MV-4-11 (cell line): ENCODE measurements at places on chromosomes 12 and 14.
A peak's percentile ranks its signal among the peaks of the same experiment; 100 is the strongest.

DNA sequence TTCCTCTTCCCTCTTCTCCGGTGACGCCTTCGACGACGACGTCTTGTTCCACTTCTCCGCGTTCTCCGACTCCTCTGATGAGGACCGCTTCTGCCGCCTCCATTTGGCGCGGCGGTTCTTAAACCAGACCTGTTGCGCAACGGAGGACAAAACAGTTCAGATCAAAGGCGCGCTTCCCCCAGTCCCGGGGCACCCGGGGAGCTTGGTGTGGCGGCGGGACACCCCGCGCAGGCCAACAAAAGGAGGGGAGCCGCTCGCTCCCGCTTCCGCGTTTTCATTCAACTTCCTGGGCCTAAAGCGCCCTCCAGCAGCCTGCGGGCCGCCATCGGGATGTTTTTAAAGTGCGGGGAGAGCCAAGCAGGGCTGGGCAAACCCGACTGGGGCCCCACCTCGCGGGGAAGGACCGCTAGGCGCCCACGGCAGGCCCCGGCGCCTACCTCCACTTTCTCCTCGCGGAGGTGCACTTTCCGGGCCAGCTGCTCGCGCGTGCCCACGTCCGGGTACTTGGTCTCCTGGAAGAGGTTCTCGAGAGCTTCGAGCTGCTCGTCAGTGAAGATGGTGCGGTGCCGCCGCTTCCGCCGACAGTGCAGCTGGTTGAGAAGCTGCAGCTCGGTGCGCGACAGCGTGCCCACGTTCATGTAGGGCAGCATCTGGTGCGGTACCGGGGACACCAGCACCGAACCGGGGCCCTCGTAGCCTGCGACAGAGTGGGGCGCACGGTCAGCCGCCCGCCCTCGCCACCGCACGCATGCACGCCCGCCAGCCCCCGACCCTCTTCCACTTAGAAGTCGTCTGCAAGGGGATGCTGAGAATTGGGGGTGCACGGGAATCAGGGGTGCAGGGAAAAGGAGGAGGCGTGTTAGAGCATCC, 1.2 kb downstream of the GSC start:
- peak; percentile 63 for DNase-seq

GRCh38 chr14:55373784-55374705, 37.6 kb downstream of the ATG14 start:
- no peak for DNase-seq

GRCh38 chr14:33790996-33791395, 159.9 kb downstream of the EGLN3 start:
- DNase-seq, result no peak

DNA sequence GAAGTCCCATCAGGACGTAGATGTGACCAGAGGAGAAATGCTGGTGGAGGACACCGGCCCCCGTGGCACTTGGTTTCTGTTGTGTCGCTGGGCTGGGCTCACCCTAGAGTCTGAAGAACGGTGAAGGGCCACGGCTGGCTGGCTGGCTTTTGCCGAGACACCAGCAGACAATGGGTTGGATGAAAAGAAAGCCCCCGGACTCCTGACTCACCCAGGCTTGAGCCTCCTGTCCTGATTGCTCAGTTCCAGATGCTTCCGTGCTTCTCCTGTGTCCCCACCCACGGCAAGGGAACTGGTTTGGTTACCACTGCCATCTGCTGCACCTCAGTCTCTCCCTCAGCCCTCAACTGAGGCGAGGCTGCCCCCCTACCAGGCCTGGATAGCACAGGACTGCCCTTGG, 10.4 kb upstream of the ENDOU start:
- no peak for DNase-seq

DNA sequence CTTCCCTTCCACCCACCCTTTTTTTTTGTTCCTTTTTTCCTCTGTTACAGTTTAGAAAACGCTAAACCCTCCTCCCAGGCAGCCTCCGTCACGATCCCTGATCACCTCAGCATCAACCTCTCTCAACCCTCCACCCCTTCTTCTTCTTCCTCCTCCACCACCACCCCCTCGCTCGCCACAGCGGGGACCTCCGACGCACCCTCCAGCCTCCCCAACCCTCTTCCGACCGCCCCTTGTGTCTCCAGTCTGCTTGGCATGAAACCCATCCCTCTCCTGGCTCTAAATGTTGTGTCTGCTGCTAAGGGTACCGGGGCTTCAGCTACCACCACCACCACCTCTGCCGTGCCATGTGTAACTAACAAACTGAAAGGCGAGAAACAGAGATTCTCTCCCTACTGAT, 22.9 kb downstream of the PCBP2 start:
- DNase-seq, result peak; percentile 32

GRCh38 chr12:123101526-123101925, 49.4 kb downstream of the PITPNM2 start:
- DNase-seq, result peak; percentile 50

- DNase-seq, result no peak
Observed at GRCh38 chr12:20604408-20605067, 90.6 kb upstream of the SLCO1C1 start.

DNA sequence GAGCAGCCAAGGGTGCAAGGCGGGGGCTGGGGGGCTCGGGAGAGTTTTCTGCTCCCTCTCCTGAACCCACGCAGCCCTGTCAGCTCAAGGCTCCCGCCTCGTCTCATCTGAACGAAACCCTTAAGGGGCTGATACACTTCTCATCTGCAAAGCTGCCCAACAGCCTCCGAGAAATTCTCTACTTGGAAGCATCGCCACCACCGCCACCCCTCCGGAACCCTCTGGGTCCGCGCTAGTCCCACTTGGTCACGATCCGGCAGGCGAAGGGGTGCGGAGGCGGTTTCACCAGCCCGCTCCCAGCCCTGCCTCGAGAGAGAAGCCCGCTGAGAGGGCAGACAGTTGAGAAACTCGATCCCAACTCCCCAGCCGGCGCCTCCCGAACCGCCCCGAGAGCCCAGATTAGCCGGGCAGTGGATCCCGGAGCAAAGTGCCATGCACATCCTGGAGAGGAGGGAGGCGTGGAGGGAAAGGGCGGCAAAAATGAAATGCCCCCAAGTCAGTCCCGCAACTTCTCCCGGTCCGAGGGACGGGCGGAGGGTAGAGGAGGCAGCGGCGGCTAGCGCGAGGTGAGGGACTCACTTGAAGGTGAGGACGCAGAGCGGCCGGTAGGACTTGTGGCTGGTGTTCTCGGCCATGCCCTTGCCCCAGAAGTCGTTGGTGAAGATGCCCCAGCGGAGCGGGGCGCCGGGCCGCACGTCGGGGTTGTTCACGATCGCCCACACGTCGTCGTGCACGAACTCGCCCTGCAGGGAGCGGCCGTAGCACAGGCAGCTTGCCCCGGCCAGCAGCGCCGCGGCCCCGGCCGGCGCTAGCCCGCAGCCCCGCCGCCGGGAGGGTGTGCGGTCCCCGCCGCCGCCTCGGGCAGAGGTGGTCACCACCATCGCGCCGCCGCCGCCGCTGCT, 620 bp downstream of the TMTC1 start:
- DNase-seq, result no peak

DNA sequence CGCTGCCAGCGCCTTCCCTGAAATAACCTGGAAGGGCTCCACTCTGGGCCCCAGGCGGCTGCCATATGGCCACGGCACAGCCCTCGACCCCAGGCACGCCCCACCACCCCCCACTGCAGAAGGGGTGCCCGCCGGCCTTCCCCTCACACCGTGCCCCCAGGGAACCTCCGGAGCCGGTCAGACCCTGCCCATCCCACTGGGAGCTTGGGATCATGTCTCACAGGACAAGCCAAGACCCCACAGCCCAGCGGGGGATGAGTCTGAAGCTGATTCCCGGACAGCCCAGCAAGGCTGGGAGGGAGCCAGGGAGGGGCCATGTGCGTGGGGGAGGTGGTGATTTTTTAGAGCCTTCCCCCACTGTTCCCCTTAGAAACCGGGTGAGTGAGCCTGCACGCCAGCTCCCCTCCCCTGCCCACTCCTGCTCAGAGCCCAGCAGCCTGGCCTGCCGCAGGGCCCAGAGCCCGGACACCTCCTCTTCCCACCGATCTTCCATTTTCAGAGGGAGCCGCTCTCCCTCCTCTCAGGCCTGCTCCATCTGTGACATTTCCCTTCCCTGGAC, 1.4 kb downstream of the RIMBP2 start:
- no peak for DNase-seq

DNA sequence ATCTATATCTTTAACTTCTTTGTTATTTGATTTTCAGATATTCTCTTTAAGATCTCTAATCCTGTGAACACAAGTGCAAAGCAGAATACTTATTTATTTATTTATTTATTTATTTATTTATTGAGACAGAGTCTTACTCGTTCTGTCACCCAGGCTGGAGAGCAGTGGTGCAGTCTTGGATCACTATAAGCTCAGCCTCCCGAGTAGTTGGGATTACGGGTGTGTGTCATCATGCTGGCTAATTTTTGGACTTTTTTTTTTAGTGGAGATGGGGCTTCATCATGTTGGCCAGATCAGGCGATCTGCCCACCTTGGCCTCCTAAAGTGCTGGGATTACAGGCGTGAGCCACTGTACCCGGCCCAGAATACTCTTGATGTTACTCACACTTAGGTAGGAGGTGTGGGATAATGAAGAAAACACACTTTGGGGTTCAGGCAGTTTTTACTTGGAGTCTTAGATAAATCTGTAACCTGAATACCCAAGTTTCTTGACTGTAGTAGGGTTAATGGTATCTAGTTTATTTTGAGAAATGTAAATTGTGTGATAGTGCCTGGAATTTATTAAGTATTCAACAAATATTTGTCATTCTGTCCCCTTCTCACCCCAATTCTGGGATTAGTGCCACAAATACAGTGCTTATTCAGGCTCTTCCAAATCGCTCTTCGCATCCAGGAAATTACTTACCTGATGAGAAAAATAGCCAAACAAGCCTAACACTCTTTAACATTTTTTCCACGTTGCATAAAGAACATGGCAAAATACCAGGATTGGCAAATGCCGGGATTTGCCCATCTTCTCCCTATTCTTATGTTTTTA, 33.0 kb downstream of the METAP2 start:
- DNase-seq, result no peak

DNA sequence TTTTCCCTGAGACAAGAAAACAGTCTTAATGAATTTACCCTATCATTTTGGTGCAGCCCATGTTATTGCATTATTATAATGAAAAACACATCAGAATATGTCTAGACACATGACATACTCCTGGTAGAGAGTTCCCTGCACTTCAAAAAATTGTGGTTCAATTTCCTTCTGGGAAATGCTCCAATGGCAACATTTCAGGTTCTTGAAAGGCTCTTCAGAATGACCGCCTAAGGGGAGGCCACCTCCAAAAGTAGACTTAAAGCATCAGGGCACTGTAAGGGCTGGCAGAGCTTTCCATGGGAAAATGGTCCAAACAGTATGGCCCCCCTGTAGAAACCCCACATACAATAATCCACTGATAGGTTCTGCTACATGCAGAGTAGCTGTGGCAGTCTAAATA, 110.7 kb downstream of the SLC25A21 start:
- no peak for DNase-seq

DNA sequence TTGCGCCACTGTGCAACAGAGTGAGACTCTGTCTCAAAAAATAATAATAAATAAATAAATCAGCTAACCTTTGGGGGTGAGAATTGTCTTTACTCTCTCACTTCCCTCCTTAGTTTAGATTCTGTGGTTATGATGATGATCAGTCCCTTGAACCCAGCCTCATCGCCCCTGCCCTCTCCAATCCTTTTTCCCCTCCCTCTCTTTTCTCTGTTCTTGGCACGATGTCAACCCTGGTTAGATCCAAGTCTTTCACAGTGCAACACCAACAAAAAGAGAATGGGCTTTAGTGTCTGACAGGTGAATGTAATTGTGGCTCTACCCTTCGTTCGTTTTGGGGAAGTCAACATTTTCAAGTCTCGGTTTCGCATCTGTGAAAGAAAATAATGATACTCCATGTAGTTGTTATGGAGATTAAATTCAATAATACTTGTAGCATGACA, 59.0 kb downstream of the NTN4 start:
- DNase-seq, result no peak

- DNase-seq, result no peak
Observed at GRCh38 chr14:31895206-31895605, 181.9 kb upstream of the ARHGAP5 start.

DNA sequence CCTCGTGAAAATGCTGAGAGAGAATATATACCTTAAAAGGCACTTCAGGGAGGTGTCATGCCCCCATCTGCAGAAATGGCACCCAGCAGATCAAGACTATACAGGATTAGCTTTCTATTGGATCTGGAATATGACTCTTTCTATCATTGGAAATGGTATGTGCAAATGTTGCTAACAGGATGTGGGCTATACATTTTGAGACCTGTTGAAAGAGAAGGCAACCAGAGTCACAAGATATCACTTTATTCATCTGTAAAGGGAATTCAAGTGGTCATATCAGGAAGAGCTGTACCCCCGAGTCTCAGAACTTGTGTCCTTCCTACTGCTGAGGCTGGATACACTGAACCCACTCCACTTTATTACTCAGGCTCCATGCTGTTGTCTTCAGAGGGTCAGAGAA, 46.1 kb upstream of the FRMD6 start:
- DNase-seq, result no peak

DNA sequence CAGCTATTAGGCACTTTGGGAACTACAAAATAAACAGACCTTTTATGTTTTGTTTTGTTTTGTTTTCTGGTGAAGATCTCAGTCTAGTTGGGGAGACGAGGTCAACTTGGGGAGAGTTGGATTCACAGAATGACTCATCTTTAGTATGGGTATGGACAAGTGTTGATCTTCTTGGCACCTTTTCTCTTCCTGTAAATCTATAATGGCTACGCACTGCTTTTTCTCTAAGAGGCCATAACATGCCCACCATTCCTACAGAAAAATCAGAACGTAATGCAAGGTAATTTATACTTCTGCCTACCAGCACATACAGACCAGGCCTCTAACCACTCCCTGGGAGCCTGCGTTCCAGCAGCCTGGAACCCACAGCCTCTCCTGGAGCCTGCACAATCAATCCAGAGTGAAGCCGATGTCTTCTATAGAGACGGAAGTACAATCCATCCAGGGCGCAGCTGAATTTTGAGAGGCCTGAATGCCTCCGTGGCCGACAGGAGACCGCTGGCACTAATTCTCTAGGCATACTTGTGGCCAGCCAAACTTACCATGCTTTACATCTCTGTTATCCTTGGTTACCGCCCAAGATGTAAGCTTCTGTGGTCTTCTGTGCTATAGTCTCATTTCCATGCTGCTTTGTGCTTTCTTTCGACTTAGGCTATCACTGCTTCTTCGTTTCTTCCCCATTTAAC, 717 bp downstream of the PPHLN1 start:
- peak; percentile 53 for DNase-seq

- peak; percentile 5 for DNase-seq
Observed at GRCh38 chr14:30532264-30532663, 26.7 kb upstream of the G2E3 start.

DNA sequence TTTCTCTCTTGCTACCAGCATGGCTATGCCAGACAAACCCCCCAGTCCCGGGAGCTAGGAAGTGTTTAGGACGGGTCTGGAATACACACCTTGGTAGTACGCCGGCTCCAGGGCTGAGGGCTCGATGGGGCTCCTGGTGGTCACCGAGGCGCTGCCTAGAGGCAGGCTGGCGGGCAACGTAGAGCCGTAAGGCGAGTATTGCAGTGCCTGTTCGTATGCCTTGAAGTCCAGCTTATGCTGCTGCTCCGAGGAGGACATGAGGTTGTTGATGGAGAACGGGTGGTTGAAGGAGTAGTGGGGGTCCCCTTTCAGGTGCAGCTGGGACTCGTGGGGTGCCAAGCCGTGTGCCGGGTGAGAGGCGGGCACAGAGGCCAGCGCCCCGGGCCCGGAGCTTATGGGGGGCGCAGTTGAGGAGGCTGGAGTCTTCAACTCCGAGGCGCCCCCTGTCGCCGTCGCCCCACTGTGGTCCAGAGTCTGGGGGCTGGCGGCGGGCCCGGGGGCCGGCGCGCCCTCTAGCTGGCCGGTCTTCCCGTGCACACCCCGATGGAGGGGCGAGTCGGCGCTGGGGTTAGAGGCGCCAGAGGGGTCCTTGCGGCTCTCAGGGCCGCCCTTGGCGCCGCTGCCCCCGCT, 3.6 kb downstream of the FOXA1 start:
- DNase-seq, result no peak
